ENCODE measurements at places on chromosomes 11 and 22.

DNA sequence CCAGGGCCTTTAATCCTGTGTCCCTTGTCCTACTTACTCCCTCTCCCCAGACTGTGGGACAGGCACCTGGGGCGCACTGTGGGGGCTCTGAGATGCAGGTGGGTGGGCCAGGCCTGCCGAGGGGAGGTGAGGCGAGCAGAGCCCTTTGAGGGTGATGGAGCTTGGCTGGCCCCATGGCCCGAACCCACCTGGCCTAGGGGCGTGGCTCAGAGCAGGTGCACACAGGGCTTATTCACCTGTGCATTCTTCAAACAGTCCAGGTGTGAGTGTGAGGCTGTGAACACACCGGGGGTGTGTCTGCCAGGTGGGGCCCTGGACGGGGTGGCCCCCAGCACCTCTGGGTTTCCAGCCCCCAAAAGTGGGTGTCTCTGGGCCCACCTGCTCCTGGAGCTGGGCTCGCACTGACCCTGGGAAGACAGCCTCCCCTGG is 9.0 kb upstream of the MUC5AC start:
- no peak for DNase-seq

GRCh38 chr11:70460964-70461363 is 62.6 kb downstream of the CTTN start:
- no peak for DNase-seq

- no peak for DNase-seq
These were observed 195.8 kb downstream of the HIPK3 start for GRCh38 chr11:33452836-33453624.

GRCh38 chr11:10618490-10618889 is 50.0 kb upstream of the LYVE1 start:
- DNase-seq = no peak

- DNase-seq = no peak
These were observed 42.7 kb downstream of the RTL6 start for GRCh38 chr22:44455151-44455962.

GRCh38 chr11:95324826-95325225 is 93.8 kb upstream of the SESN3 start:
- DNase-seq = no peak

DNA sequence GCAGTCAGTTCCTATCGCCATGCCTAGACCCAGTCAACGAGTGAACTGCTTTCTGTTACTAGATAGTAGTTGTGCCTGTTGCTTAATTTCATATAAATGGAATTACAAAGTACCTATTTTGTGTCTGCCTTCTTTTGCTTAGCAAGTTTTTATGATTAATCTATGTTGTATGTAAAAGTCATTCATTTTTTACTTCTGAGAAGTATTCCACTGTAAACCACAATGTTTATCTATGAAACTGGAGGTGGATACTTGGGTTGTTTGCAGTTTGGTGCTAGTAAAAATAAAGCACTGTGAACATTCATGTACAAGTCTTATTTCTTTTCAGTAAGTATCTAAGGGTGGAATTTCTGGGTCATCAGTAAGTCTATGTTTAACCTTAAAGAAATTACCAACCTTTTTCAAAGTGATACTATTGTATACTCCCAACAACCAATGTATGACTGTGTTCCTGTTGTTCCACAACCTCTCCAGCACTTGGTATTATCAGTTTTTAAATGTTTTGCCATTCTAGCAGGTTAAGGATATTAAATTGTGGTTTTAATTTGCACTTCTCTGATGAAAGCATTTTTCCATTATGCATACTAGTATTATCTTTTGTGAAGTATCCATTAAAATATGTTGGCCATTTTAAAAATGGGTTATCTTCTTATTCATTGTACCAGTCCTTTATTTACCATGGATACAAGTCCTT is 68.2 kb downstream of the DNAJC24 start:
- no peak for DNase-seq

GRCh38 chr22:31346733-31347250 is 646 bp upstream of the PATZ1 start:
- peak; percentile 68 for DNase-seq

- DNase-seq = no peak
These were observed 18.3 kb upstream of the DDX17 start for GRCh38 chr22:38524429-38524828.

GRCh38 chr11:9566561-9567063 is 6.9 kb upstream of the WEE1 start:
- no peak for DNase-seq

- DNase-seq = no peak
These were observed 20.5 kb upstream of the LARGE1 start for GRCh38 chr22:33940741-33941140.

DNA sequence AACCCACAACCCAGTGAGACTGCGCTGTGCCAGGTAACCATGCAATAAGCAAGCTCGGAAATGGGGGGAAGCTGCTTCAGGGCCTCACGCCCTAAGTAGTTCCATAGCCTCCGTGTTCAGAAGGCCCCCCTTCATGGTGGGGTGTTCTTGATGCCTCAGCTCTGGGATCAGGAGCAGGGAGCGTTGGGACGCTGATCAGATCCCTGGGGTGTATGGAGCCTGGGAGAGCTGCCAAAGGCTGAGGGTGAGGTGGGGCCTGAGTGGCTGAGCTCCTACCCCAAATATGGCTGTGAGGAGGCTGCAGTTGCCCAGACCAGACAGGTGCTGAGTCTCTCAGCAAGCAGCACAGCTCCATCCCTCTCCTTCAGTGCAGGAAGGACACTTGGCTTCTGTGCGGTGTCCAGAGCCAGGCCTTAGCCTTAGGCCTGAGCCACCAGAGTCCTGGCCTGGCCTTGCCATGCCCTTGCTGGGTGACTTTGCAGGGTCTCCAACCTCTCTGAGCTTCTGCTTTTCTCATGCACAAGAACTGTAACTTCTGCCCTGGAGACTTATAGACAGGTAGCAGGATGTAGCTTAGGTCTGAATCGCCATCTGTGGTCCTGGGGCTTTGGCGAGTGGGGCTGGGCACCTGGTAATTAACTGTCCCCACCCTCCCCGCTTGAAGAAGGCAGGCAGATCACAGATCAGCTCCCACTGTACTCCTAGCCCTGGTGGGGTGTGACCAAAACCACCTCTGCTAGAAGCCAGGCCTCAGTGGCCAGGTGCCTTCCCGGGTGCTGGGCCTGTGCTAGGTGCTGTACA is 5.3 kb downstream of the MMP11 start:
- no peak for DNase-seq

DNA sequence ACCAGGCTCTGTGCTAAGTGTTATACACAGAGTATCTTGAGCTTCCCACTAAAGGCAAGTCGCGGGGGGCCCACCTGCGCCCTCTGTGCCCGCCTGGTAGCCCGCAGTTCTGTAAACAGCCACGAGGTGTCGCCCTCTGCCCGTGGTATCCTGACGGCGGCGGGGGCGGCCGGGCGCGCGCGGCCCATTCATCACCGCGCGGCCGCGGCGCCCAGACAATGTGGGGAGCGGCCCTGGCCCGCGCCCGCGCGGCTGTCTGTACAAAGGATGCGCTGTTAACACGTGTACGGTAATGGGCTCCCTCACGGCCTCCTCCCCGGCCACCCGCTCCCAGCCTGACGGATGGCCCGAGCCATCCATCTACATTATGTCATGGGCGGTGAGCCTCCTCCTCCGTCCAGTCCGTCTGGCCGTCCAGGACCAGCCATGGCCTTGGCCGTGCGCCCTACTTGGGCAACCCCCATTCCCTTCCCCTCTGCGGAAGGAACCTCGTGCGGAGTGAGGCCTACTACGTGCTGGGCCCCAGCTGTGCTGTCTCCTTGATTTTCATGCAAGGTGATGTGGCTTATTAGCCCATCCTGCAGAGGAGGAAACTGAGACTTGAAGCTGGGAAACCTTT is 99.4 kb downstream of the MIAT start:
- peak; percentile 78 for DNase-seq

GRCh38 chr11:104819603-104820002 is 78.7 kb downstream of the CASP12 start:
- DNase-seq = no peak

DNA sequence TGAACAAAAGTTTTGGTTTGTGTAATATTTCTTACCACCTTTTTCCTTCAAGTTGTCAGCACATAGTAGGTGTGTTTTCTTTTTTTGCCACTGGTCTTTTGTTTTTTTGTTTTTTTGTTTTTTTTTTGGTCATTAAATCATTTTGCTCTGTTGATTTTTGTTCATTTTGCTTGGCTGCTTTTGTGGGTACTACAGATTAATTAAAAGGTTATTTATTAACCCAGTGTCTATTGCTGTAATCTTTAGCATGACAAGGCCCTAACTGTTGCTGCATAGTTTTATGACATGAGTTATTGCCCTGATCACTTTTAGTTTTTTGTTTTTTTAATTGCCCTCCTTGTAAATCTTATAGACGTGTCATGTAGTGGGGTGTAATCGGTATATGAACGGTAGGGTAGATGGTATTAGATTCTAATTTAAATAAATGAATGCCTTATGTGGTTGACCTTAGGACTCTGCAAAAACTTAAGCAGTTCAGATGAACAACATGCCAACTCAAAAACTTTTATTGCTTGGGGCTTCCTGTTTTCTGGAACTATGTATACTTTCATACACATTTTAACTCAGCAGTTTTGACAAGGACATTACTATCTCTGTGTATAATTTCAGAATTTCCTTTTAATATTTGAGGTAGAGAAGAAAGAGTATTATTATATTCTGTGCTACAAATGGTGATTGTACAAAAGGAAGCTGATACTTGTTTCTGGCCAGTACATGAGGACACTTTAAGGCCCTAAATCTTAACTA is 7.9 kb downstream of the EWSR1 start:
- no peak for DNase-seq

- no peak for DNase-seq
These were observed 11.1 kb downstream of the CERK start for GRCh38 chr22:46726986-46727317.

GRCh38 chr11:123203471-123203870 is 8.4 kb upstream of the CLMP start:
- no peak for DNase-seq

GRCh38 chr11:57196596-57196995 is 14.8 kb downstream of the LRRC55 start:
- DNase-seq = no peak

Data from head of caudate nucleus (tissue), 42 donors.